ENCODE measurements at places on chromosomes 12 and 14. TPM values are rescaled to one million over a fixed set of nuclear protein-coding genes. Genes with fewer than 3 reads are reported as not detected.
A peak's percentile ranks its signal among the peaks of the same experiment; 100 is the strongest.

DNA sequence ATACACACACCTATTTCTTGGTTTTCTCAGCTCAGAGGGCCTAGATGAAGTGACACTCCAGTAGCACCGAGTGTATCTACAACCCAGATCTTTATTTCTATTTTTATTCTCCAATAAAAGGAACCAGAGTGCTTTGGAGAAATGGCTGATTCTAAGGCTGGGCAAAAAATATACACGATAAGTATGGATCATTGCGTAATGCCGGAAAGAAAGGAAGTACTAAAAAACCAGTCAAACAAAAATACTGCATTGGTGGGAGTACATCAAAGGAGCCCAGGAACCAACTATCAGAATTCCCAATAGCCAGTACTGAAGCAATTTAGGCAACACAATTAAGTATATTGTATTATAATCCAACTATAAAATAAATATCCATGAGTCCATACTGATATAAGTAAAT, 400.9 kb upstream of the CCDC196 start:
- DNase-seq: no peak

DNA sequence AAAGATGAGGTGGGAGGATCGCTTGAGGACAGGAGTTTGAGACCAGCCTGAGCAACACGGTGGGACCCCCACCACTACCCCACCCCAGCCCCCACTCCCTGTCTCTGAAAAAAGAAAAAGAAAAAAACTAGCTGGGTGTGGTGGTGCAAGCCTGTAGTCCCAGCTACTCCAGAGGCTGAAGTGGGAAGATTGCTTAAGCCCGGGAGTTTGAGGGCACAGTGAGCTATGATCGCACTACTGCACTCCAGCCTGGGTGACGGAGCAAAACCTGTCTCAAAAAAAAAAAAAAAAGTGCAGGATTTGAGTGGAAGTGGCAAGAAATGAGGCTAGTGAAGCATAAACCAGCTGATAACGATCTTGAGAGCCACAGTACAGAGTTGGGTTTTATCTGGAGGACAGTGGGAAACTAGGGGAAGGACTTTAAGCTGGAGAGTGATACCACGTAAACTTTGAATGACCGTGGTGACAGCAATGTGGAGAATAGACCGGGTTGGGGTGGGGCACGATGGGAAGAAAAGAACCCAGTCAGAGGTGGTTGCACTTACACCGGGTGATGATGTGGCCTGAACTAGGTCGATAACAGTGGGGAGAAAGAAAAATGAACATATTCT, 85.3 kb downstream of the TMEM260 start:
- no peak for DNase-seq

GRCh38 chr14:53209370-53209769, 56.2 kb upstream of the DDHD1 start:
- DNase-seq: no peak

GRCh38 chr12:85413266-85413665, 133.2 kb downstream of the ALX1 start:
- no peak for DNase-seq

TAS2R50 gene
- 6.2 TPM for total RNA-seq

DNA sequence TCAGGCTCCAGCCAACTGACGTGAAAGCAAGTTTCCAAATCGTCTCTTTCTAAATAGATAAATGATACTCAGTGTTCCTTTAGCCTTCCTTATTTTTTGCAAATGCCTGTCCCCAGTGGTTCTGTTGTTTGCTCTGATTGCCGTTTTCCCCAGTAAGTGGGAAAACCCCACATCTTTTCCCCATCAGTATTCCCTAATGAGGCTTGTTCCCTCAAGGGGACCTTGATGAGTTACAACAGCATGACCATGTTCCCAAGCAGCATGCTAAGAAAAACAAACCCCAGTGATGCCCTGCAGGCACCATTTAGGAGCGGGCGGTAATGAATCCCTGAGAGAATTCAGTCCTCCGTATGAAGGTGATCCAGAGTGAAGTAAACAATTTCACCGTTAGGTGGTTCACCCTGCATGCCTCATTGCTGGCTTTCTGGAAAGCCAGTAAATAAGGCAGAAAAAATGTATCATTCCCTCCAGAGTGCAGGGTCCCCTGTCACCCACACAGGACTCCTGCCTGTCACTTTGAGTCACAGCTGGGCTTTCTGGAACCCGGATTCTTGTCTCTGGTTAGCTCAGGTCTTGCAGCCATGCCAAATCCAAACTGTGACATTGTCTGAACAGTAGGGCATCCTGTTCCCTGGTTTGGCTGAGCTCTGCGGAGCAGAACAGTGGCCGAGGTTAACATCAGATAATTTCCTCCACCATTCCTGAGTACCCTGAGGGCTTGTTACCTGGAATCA, 222.6 kb downstream of the RGS6 start:
- no peak for DNase-seq

GRCh38 chr14:103638594-103638993, 9.6 kb downstream of the KLC1 start:
- no peak for DNase-seq

- DNase-seq: no peak
Measured at GRCh38 chr12:27554421-27555186, 30.6 kb downstream of the PPFIBP1 start.

NPC2 gene
- 266 TPM for total RNA-seq

DNA sequence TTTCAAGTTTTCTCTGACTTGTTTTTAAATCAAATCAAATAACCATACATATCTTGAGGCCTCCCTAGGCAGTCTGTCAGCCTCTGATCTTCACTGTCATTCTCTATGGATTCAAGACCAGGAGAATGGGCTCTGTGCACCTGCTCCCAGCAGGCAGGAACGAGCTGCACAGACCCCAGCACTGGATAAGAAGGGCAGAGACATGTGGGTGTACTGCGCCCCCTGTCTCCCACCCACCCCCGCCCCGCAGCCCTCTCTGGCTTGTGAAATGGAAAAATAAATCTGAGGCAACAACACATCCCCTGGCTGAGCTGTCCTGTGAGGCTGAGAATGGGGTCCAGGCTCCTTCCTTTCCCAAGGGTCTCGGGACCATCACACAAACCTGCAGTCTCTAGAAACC, 26.3 kb downstream of the CLMN start:
- DNase-seq: no peak

SSPN gene
- total RNA-seq: 9.8 TPM

- DNase-seq: no peak
Measured at GRCh38 chr12:27794818-27795584, 15.0 kb upstream of the MANSC4 start.

DNA sequence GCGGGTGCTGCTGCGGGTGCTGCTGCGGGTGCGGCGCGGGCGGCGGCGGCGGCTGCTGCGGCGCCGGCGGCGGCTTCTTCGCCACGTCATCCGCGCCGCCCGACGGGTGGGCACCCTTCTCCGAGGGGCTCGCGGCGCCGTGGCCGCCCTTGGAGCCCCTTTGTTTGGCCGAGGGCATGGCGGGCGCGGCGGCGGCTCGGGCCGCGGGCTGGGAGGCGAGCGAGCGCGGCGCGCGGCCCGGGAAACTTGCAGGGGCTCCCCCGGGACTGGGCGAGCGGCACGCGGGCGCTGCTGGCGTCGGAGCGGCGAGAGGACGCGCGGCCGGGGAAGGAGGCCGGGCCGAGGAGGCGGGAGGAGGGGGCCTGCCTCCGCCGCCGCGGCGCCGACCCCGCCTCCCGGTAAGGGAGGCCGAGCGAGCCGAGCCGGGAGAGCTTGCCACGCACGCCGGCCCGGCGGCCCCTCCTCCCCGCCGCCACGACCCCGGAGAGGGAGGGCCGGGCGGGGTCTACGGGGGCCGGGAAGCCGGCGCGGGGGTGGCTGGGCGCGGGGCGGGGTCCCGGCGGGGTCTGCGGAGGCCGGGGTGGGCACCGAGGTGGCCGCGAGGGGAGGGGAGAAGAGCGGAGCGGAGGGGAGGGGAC, at the start of gene CKAP4:
CKAP4 (minus strand) TSS at position 347 of the 638 bp plus-strand sequence; CDS start at position 178, 169 bp downstream.
- DNase-seq: peak; percentile 98

DNA sequence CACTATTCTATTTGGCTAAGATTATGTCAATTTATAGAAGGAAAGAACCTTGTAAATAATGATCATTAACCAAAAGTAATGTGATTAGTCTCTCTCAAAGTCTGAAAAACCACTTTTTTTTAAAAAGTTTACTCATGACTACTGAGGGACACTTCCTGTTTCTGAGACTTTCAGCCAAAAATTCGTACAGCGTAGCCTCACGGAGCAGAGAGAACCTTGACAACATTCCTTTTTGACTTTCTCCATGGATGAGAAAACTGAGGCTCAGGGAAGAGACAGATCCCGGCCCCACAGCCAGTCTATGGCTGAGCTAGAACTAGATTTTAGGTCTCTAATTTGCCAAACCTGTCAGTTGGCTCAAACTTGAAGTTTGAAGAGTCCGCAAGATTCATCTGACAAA, 68.2 kb downstream of the DAD1 start:
- no peak for DNase-seq

NTF3 gene
- under 0.01 TPM for total RNA-seq

TMEM30B gene
- 1.1 TPM for total RNA-seq

KRT75 gene
- total RNA-seq: not detected

KRT79 gene
- not detected for total RNA-seq

- DNase-seq: no peak
Measured at GRCh38 chr12:22923768-22924167, 298.8 kb downstream of the ETNK1 start.

- peak; percentile 96 for DNase-seq
Measured at GRCh38 chr12:3313066-3313465, 177.9 kb upstream of the PRMT8 start.

GRCh38 chr12:1444142-1444516, 150.3 kb downstream of the FBXL14 start:
- DNase-seq: no peak

- DNase-seq: peak; percentile 89
Measured at GRCh38 chr12:50314636-50315312, 31.5 kb upstream of the LIMA1 start.

- peak; percentile 81 for DNase-seq
Measured at GRCh38 chr14:104843442-104844305, 21.4 kb upstream of the CEP170B start.

- DNase-seq: no peak
Measured at GRCh38 chr12:28855761-28856310, 293.2 kb upstream of the FAR2 start.

GRCh38 chr14:66443785-66444184, 42.4 kb upstream of the CCDC196 start:
- DNase-seq: no peak

KRT77 gene
- total RNA-seq: not detected

GRCh38 chr14:54797986-54798385, 104.6 kb downstream of the GCH1 start:
- DNase-seq: no peak

- DNase-seq: no peak
Measured at GRCh38 chr12:76186131-76186906, 101.8 kb upstream of the NAP1L1 start.

ACOT4 gene
- total RNA-seq: 1.8 TPM

- DNase-seq: no peak
Measured at GRCh38 chr12:46110928-46111699, 120.7 kb upstream of the SCAF11 start.

DNA sequence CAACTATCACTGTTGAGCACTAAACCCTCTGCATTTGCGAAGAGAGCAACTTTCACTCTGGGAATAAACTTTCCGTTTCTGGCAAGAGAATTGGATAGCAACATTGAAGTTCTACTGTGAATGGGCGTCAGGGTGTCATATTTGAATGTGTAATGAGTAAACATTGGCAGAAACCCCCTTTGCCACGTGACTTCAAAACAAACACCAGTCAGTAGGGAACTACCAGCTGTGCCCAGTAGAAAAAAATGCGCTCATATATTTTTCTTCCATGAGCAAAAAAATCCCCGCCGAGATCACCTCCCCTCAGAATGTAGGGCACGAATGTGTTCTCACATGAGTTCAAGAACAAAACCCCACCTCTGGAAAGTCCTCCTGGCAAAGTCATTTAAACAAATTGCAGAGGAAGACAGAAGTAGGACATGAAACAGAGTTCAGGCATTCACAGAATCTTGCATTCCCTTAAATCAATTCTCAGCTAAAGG, 80.6 kb downstream of the BTG1 start:
- peak; percentile 5 for DNase-seq

- DNase-seq: no peak
Measured at GRCh38 chr12:39959031-39959430, 146.8 kb downstream of the SLC2A13 start.

GRCh38 chr14:61328626-61329262, 7.4 kb downstream of the PRKCH start:
- no peak for DNase-seq

CD63 gene
- 3,128 TPM for total RNA-seq

DNA sequence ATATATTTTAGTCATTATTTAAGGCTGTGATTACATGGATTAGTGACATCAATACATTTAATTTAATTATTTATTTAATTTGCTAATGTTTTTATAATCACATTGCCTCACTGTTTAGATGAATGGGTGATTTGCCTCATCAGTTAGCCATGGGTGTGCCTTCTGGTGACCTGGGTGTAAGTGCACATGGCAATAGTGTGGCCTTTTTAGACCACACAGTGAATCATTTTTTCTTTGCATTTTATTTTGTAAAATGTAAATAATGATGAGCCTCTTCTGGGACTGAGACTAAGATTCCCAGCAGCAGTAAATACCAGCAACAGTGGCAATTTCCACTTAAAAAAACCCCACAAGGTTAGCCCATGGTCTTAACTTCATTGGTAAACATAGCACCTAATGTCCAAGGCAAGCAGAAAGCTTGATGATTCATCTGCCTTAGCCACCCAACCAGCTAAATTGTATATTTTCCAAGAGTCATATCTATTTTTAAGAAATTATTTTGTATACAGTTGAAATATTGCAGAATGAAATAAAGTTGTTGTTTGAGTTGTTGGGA, 235.9 kb upstream of the NOVA1 start:
- DNase-seq: no peak

DNA sequence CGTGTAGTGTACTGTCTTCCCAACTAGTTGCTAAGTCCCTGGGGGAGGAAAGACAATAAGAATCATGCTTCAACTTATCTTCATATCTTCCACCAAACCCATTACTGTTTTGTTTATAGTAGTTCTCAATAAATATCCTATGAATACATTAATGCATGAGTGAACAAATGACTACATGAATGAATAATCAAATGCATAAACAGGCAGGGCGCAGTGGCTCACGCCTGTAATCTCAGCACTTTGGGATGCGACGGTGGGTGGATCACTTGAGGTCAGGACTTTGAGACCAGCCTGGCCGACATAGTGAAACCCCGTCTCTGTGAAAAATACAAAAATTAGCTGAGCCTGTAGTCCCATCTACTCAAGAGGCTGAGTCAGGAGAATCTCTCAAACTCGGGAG, 32.1 kb upstream of the NR2C1 start:
- no peak for DNase-seq

- DNase-seq: no peak
Measured at GRCh38 chr14:28608443-28608842, 158.1 kb upstream of the FOXG1 start.

DNA sequence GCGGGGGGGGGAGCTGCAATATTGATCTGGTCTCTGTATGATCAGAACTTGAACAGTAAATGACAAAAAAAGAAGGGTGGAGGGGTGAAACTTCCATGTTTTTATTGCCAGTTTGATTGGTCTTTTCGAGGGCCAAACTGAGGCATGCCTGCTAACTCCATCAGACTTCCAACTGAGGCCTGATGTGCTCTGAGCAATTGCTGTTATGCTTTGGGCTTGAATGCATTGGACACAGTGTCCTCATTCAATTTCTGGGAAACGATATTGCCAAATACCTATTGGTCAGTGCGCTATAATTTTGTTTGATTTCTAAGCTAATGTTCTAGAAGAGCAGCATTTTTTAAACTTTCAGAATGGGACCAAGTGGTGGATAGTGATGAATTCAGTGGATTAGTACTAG, 2.1 kb upstream of the SLC38A2 start:
- no peak for DNase-seq

- DNase-seq: peak; percentile 93
Measured at GRCh38 chr12:89373763-89374572, 21.7 kb upstream of the DUSP6 start.

GRCh38 chr14:90703841-90704737, 112.1 kb downstream of the TTC7B start:
- DNase-seq: no peak
